Stimulated activated naive CD8-positive, alpha-beta T cell treated with anti-CD3 and anti-CD28 coated beads, Interleukin-15, amount 100 ng/mL, for 72 hours (primary cell): ENCODE measurements at places on chromosomes 6 and 20.

DNA sequence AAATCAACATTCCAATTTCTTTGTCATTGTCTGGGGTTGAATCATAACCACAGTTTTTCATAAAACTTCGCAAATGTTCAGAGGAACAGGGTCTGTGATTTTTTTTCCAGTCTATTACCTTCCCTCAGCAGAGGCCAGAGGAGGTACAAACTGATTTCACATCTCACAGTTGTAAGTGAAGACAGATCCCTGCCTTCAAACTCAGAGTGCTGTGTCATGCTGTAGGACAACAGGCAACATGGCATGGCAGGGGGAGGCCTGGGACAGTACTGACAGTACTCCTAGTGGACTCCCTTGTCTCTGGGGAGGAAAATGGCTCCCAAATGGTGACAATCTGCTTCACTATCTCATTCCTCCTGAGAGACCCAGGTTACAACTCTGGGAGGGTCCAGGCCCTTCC is 308.6 kb downstream of the CDC5L start:
- DNase-seq, result no peak

GRCh38 chr6:42550277-42550676 is 13.6 kb upstream of the UBR2 start:
- no peak for DNase-seq

- DNase-seq, result no peak
Measured at GRCh38 chr6:168049706-168050224, 29.2 kb downstream of the FRMD1 start.

DNA sequence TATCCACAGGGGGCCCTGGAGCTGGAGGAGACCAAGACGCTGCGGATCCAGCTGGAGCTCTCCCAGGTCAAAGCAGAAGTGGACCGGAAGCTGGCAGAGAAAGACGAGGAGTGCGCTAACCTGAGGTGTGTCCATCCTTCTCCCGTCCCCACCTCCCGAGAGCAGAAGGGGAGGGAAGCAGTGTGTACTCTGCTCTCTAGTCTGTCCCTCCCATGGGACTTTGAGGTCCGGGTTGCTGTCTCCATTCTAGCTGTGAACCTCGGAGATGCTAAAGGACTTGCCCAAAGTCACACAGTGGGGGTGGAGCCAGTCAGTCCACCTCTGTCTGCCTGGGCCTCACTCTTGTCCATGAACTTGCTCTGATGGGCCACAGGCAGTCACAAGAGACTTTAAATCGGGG is 44.1 kb downstream of the MYH7B start:
- no peak for DNase-seq
